ENCODE measurements at places on chromosomes 6 and 20. TPM values are rescaled to one million over a fixed set of nuclear protein-coding genes. Genes with fewer than 3 reads are reported as not detected.

- DNase-seq: peak; percentile 65
These were observed 7.2 kb downstream of the PYGB start for GRCh38 chr20:25254986-25255680.

DNA sequence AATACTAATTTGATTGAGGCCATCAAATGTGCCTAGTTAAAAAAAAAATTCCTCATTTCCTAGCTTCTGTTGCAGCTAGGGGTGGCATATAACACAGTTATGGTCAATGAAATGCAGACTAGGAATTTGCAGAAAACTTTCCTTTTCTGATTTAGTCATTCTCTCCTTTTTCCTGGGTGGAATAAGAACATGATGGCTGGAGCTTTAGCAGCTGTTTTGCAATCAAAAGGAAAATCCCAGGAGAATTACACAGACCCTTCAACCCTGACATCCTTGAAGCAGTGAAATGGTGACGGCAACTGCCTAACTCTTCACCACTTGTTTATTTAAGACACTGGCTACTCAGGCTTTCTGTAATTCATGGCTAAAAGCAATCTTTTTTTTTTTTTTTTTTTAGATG is 23.1 kb upstream of the RIMS4 start:
- DNase-seq: no peak

GRCh38 chr20:20334489-20334888 is 33.4 kb upstream of the INSM1 start:
- no peak for DNase-seq

GRCh38 chr6:22361576-22361975 is 64.7 kb upstream of the PRL start:
- no peak for DNase-seq

- DNase-seq: peak; percentile 5
These were observed 4.4 kb upstream of the C20orf144 start for GRCh38 chr20:33657704-33658095.

DNA sequence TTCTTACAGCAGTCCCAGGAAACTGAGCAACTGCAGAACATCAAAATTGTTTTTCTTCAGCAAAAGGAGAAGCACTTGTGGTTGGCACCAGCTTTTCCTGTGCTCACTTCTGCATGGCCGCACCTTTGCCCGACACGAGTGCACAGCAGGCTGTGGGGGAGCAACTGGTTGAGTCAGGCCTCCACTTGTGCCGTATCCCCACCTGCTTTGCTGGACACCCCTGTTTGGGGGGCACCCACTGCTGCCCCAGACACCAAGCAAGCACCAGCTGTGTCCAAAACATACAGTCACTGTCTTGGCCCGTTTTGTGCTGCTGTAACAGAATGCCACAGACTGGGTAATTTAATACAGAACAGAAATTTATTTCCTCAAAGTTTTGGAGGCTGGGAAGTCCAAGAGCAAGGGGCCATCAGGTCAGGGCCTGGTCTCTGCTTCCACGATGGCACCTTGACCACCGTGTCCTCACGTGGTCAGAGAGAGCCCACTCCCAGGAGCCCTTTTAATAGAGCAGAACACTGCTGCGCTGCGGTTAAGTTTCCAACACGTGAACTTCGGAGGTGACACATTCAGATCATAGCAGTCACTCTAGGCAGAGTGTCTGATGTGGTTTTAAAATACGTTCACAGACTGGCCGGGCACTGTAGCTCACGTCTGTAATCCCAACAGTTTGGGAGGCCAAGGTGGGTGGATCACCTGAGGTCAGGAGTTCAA is 8.7 kb upstream of the GMEB2 start:
- peak; percentile 72 for DNase-seq

PAK5 gene
- total RNA-seq: 0.92 TPM

- DNase-seq: no peak
These were observed 183.7 kb downstream of the MBOAT1 start for GRCh38 chr6:20028562-20028961.

RIMS1 gene
- total RNA-seq: 7.7 TPM

FAXC gene
- total RNA-seq: 186 TPM

PTCRA gene
- total RNA-seq: not detected

DNA sequence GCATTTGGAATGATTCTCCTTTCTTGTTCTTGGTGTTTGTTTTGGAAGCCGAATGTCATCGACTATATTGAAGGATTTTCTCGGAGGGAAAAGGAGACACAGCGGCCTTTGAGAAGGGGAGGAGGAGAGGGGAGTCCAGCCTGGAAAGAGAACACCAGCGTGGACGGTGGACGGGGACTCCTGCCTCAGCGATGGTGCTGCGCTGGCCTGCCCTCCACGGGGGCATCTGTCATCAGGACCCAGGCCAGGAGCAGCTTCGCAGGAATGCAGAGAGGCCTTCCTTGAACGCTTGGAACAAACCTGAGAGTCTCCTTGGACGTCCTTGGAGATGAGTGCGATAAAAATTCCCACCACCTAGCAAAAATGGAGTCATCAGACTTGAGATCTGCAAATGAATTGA is 8.3 kb upstream of the C6orf118 start:
- no peak for DNase-seq

DNA sequence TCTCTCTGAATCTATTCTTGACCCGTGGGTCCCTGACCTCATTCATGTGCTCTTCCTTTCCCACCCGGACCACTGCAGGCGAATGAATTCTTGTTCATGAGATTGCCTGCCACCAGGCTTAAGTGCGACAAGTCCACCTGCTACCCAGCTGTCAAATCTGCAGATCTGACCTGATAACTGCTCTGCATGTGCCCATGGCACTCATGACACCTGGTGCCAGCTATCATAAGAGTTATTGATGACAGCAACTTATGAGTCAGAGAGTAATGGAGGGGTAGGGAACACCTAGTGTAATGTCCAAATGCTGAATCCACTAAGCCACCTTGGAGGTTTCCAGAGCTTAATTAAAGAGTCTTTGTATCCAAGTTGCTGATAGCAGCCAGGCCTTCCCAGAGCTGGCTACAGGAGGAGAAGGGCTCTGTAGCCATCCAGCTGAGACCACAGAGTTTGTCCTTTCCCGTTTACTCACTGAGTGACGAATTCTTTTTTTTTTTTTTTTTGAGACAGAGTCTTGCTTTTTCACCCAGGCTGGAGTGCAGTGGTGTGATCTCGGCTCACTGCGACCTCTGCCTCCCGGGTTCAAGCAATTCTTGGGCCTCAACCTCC is 17.4 kb downstream of the SHLD1 start:
- DNase-seq: no peak

DNA sequence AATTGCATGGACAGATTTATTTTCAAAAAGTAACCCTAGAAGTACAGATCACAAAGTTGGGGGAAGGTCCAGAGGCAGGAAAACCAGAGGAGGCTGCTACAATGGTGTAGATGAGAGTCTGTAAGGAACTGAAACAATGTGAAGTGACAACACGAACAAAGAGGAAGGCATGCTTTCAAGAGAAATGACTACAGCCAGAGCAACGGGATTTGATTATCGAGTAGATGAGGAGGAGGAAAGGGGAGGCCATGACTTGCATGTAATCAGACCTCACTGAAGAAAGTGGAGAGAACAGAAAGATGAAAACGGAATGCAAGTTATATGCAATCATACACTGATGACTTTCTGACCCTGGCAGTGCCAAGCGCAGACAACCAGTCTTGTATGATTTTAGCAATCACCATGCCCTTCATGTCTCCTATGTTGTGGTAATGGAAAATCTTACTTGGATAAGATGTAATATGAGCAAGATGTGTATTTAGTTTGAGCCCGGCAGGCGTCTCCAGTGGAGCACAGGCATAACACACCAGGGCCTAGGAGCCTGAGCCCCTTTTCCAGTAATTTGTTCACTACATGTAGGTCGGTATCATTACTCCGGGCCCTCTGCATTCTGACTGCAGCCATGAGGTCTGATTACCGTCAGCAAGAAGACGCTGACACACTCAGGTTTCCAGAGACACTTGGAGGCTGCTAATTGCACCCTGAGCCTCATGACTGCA is 34.0 kb upstream of the FAM83C start:
- peak; percentile 45 for DNase-seq

NMBR gene
- not detected for total RNA-seq

GRCh38 chr6:1554476-1555310 is 55.0 kb upstream of the FOXC1 start:
- DNase-seq: peak; percentile 87

DNA sequence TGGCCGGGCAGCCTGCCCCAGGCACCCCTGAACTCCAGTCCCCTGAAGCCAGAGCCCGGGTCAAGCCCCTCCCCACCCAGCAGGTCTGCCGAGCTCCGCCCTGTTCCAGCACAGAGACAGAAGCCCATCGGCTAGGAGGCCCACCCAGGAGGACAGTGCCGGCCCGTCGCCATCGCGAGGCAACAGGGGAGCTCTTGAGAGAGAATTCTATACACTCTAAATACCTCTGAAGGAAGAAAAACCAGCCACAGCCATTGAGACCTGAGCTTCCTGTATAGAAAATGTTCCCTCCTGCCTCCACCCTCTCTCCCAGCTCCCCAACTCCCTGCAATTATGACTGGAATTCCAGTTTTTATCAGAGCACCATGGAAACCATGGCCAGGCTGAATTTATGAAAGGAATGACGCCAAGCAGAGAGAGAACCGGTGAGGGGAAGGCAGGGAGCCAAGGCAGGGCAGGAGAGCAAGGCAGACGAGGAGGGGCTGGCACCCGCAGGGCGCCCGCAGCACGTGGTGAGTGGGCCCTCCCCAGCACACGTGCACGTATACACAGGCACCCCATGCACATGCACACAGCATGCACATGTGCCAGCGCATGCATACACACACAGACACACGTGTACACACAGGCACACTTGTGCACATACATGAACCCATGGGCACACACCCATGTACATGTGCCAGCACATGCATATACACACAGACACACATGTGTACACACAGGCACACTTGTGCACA is 27.6 kb upstream of the MRGBP start:
- peak; percentile 82 for DNase-seq

DNA sequence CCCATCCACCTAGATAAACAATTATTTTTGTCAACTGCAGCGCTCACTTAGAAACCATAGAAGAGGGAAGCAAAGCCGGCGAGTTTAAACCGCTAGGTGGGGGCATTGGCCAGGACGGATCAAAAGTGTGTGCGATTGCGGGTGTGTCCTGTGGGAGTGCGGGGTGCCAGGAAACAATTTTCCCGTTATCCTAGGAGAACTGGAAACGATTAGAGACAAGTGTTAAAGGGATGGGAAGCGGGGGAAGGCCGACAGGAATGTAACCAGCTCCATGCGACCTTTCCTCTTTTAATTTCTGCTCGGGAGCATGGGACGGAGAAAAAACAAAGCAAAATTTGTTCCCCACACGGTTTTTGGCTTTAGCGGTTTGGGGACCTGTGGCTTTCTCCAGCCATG is 2.8 kb upstream of the HTR1B start:
- DNase-seq: peak; percentile 61

SLC35B3 gene
- total RNA-seq: 27.2 TPM

DNA sequence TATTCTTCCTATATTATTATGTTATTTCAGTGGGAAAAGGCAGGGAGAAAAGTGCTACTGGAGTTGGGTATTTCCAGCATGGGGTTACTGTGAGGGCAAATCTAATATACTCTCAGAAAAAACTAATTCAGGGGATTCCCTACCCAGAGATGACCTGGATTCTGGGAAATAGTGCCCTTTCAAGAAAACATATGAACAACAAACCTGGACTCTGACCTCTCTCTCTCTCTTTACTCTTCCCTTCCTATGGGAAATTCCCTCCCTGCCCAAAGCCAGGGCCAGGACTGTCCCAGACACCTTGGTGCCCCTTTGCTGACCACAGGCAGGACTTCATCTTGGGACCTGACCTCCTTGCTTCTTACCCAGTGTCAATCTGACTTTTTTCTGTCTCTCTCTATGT is 1.6 kb upstream of the UBD start:
- peak; percentile 12 for DNase-seq

NR2E1 gene
- not detected for total RNA-seq

- DNase-seq: no peak
These were observed 29.3 kb upstream of the PDYN start for GRCh38 chr20:2023151-2023550.

PSORS1C1 gene
- total RNA-seq: 2.8 TPM

TMEM170B gene
- 8.0 TPM for total RNA-seq

DNA sequence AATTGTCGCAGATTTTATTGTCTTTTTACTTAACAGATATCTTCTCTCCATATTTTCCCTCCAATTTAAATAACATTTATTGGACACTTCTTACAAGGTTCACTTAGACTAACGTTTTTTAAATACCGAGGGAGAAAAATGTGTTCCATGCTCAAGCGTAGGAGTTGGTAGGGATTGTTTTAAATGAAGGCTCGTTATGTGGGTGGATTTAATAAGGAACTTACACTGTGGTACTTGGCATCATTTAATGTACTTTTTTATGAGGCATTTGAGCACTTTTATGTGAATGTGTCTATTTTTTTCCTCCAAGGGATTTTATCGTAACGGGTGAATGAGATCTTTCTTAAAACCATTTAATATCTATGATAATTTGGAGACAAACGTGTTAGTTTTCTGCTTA is 125.0 kb upstream of the MTHFD1L start:
- no peak for DNase-seq

- no peak for DNase-seq
These were observed 191.1 kb downstream of the ZMYND8 start for GRCh38 chr20:47165376-47165865.

SLC12A5 gene
- total RNA-seq: not detected

CGAS gene
- total RNA-seq: 1.7 TPM

GRCh38 chr20:52242237-52243230 is 51.0 kb upstream of the ZFP64 start:
- peak; percentile 24 for DNase-seq

All from stomach (tissue), 19 donors.